ENCODE measurements at places on chromosomes 5 and 9.
A peak's percentile ranks its signal among the peaks of the same experiment; 100 is the strongest.

DNA sequence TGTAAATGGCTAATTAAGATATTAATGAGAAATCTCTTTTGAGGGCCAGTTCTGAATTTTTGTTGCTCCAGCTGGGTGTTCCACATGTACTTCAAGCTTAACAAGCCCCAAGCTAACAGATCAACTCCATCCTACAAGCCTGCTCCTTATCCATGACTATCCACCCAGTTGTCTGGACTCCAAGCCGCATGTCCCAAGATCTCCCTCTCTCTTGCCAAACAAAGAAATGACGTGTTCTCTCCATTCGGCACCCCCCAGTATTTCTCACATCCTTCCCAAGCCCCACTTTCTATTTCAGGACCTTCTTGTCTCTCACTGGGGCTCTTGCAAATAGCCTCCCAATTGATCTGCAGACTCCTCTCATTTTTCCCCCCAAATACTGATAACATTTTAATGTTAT lies 15.8 kb upstream of the PTPN3 start:
- no peak for DNase-seq

DNA sequence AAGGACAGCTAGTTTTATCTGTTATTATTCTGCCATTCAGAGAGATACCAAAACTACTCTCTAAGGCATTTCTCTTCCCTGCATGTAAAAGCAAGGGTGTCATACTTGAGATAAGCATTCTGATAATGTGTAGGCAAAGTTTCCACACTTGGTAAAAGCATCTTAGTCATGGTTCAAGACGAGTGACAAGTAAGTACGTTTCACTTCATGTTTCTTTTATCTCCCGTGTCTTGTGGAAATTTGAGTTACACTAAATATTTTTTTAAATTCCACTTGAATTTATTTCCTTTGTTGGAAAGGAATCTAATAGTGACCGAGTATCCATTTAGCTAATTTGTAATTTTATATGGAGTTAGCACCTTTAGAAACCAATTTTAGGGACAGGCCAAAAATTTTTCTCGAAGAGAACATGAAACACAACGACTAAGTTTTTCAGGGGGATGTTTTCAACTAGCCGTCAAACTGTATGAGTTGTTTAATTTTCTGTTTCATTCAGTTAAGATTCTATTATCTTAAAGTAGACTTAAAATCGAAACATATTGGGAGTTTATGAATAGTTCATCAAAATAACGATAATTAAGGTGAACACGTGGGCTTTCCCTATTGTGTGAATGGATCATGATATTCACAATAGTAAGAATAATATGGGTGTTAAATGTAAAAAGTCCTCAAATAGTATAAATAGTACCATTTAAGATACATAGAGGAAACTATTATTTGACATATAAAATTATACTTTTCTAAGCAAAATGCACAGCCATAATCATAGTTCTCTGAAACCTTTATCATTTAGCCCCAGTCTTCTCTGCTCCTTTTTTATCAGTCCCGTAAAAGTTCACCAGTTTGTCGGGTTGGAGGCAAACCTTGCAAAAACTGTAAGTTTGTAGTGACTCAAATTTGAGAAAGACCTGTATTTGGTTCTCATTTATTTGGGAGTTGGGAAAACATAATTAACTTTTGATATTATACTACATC lies 1.6 kb downstream of the RFESD start:
- peak; percentile 95 for DNase-seq

GRCh38 chr9:98864281-98865174 lies 57.1 kb downstream of the GALNT12 start:
- no peak for DNase-seq

GRCh38 chr9:68941780-68942459 lies 72.0 kb downstream of the PRKACG start:
- no peak for DNase-seq

DNA sequence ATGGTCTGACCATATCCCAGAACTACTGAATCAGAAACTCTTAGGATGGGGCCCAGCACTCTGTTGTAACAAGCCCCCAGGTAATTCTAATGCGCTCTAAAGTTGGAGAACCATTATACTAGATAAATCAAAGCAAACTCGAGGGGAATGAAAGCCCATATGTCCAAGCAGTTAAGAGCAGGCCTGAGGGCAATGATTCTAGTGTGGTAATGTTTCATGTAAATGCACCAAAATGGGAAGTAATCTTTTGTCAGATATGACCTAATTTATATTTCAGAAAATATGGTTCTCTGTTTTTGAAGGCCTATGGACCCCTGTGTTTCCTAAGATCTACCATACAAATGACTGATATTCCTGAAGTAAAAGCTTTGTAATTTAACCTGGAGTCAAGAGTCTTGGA lies 108.0 kb upstream of the PTGER4 start:
- DNase-seq: no peak

DNA sequence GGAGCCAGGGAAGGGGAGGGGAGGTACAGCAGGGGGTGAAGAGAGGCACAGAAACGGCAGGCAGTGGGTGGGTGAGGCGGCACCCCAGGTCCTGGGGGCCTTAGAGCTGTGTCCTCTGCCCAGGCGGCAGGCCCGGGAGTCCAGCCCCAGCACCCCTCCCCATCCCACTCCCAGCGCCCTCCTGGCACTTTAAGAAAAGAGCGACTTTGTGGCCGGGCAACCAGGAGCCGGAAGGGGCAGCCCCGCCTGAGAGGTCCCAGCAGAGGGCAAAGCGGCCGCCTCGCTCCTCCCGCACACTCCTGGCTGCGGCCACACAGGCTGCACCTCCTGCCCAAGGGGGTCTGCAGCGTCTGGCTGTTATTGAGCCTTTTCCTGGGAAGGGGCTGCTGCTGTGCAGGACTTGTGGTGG lies 42.6 kb downstream of the NACC2 start:
- DNase-seq: no peak

DNA sequence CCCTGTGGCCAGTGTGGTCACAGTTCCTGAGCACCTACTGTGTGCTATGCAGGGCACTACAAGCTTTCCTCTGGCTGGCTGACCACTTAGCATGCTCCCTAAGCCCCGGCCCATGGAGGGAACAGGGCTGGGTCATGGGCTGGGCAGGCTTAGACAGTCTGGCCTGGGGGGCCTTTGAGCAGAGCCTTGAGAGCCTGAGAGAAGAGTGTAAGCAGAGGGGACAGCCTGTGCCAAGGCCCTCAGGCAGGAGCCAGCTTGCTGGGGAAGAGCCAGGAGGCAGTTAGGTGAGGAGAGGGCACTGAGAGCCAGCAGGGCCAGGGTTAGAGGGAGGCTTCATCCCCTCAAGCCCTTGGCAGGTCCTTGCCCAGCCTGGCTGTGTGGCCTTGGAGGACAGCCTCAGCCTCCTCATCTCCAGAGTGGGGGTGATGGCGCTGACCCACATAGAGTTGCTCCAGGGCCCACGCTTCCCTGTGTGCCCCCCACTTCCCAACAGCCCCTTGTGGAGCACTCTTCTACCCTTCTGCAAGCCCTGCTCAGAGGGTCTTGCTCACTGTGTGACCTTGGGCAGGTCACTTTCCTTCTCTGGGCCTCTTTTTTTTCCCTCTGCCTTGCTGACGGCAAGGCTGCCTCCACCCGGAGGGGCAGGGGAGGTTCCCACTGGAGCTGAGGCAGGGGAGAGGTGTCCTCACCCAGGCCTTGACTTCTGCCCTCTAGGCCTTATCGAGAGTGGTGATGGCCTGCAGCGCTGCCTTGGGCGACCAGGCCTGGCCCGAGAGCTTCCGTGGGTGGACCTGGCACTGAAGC lies 107.1 kb downstream of the PHF2 start:
- no peak for DNase-seq

All from hematopoietic multipotent progenitor cell treated with erythropoietin and hydrocortisone succinate and interleukin-3 and kit ligand, for 6 days (in vitro differentiated cells).